ENCODE measurements at places on chromosomes 3 and 15.

- DNase-seq, result no peak
These were observed 5.8 kb downstream of the ICE2 start for GRCh38 chr15:60473135-60473534.

DNA sequence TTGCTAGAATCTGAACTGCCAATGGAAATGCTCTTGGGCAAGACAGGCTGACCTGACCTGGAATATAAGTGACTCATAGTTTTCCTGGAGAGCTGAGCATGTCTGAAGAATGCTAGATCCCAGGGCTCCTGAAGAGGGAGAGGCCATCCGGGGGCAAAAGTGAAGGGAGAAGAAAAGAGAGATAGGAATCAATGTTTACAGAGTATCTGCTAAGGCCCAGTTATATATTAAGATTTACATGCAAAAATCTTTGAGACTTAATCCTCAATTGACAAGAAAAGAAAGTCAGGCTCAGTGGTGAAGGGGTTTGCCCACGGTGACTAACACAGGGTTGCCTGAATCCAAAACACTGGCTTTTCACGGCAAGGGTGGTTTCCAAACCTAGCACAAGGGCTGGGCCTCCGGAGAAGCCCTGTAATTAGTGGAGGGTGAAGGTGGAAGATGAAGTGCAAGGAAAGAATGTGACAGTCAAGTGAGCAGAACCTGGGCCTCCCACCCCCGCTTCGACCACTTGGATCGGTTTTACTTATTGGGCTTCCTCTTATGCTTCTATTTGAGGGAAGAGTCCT is 91.7 kb upstream of the FGF12 start:
- DNase-seq, result no peak

DNA sequence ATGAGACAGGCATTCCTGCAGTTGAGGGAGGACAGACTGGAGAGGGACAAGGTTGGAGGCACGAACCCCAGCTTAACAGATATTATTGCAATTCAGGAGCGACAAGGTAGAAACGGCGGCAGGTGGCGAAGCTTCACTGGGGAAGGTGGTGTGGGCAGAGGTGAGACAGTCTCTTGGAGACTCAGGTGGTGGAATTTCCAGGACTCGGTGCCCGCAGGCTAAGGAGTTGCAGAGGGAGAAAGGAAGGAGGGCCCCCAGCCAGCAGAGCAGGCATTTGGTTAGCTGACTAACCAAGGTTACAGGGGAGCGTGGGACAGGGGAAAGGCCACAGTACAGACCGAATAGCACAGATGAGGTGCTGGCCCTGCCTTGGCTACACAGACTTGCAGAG is 3.0 kb downstream of the FAM174B start:
- no peak for DNase-seq

DNA sequence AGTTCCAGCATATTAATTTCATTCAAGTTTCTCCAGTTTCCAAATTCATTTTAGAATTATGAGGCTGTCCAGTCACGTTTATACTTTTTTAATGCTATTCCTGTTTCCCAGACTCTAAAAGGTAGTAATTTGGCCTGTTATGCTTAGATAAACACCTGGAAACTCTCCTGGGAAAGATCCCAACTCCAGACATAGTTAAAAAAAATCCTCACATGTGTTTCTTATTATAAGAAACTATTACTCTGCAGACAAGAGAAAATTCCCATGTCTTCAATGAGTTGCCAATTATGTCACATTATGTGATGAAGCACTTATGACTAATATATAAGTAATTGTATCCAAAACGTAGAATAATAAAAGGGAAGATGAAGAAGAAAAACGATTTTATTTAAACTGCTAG is 137.1 kb upstream of the TMC3 start:
- no peak for DNase-seq

- no peak for DNase-seq
These were observed 112.0 kb upstream of the HACD2 start for GRCh38 chr3:123696808-123697207.

DNA sequence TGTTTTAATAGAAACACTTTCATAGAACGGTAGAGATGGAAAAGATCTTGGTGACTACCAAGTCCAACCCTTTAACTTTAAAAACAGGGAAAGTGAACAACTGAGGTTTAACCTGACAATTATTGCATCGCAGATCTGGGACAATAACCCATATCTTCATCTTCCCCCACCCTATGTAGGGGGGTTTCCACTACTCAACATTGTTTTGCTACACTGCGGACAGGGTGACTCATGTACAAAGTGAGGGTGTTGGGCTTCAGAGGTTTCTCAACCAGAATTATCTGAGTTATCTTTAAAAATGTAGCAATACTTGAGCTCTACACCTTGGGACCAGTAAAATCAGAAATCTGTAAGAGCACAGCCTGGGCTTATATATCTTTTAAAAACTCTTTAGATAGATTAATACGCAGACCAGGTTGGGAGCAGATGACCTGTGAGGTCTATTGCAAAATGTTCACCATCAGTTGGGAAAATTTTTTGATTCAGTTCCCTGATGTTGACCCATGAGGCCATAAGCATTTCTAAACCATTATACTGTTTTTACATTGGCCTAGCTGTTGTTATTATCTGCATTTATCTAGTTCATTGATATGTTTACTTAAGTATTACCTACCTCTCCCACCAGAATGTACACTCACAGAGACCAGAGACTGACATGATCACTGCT is 103.6 kb upstream of the ICE2 start:
- DNase-seq, result no peak

GRCh38 chr3:33119891-33120290 is 6.1 kb downstream of the CRTAP start:
- DNase-seq, result no peak

GRCh38 chr15:58793862-58794261 is 22.8 kb downstream of the MINDY2 start:
- no peak for DNase-seq

GRCh38 chr15:69880571-69881301 is 217.0 kb downstream of the TLE3 start:
- DNase-seq, result no peak

DNA sequence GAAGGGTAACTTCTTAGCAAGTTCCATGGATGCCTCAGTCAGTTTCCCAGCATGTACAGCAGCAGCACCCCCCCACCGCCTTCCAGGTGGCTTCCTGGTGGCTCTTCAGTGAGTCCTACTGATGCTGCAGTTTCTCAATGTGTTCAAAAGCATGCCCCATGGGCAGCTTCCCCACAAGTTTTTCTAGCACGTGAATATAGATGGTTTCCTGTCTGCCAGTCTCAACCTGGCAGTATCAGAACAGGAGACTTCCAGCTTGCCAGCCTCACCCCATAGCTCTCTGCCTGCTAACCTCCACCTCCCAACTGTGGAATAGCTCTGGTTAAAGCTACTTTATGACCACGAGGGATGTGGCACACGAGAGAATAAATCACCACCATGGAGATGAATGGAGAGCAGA is 188.3 kb upstream of the SLCO3A1 start:
- no peak for DNase-seq

GRCh38 chr15:90099868-90100831 is 2.1 kb downstream of the IDH2 start:
- no peak for DNase-seq

DNA sequence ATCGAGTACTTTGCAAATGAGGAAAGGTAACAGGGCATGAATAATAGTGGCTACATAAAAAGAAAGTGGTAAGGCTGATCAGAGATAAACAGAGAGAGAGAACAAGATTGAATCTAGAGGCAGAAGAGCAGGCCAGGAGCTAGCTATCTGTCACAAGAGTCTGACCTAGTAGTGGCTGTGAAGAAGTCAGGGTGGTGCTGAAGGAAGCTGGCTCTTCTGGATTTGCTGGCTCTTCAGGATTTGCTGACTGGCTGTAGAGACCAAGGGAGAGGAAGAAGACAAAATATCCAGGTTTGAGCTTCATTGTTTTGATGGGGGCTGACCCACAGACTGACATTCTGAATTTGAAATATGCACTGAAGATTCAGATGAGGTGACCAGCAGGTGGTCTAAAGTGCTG is 142.3 kb downstream of the SSR3 start:
- no peak for DNase-seq

DNA sequence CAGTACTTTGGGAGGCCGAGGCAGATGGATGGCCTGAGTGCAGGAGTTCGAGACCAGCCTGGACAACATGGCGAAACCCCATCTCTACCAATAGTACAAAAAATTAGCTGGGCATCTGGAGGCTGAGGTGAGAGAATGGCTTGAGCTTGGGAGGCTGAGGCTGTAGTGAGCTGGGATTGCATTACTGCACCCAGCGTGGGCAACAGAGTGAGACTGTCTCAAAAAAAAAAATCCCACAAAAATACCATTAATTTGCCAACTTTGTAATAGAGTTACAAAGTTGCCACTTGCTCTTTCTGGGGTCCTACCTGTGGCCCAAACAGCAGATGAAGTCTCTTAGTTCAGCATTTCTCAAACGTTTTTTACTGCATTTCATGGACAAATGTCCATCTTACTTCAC is 6.0 kb upstream of the TFRC start:
- DNase-seq, result no peak

DNA sequence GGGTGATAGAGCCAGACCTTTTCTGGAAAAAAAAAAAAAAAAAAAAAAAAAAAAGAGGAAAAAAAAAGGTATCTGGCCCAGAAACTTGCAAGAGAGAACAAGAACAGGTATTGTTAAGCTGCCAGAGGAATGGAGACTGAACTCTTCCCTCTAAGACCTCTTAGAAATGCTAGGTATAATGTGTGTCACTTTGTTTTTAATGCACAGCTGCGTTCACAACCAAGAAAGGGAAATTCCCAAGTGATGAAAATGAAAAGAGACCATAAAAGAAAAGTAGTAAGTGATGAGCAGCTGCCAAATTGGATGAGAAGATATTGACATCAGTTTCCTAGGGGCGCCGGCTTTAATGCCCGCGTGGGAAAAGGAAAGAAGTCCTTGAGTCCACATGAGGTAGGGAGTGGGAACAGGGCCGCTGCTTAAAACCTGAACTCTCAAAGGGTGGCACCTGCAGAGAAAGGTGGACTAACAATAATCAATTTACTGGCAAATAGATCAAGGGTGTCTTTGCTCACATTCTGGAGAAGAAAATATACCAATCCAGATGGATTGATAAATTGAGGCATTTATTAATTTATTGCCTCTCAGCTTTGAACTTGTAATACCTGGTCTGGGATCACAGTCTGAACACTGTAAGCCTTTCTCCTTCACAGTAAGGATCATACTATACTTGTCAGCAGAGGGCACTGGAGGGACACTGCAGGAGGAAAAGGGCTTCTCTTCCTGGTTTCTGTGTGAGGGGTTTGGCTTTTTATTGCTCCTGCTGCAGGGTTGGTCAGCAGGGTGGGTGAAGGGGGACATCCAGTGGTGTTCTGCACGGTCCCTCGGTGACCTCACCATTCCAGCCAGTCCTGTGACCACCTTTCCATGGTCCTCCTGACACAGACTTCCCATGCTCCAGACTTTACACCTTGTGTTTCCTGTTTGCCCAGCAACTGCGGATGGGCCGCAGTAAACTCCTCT is 131.6 kb downstream of the AQP9 start:
- DNase-seq, result peak; percentile 19

- no peak for DNase-seq
These were observed 126.6 kb downstream of the IGF1R start for GRCh38 chr15:98774756-98775497.

GRCh38 chr15:82597815-82598214 is 49.3 kb downstream of the CPEB1 start:
- DNase-seq, result no peak

- DNase-seq, result no peak
These were observed 11.0 kb downstream of the TBL1XR1 start for GRCh38 chr3:177186306-177186705.

- no peak for DNase-seq
These were observed 815 bp downstream of the ULK4 start for GRCh38 chr3:41960826-41961750.

- no peak for DNase-seq
These were observed 3.2 kb downstream of the LRRFIP2 start for GRCh38 chr3:37171144-37171543.

DNA sequence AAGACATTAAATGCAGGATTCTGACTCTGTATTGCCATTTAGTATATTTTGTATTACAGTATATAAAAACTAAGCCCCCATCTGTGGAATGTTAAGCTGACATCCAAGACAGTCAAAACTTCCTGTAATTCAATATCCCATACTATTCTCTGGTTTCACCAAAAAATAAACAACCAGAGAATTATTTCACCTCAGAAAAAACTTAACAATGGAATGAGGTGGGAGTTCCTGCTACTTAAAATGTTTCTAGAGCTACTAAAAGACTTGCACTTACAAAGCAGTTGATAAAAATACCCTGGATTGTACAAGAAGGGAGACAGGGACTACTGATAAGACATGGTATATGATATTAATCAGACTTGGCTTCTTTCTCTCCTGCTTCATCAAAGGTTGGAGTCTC is 8.3 kb downstream of the ARL13B start:
- DNase-seq, result no peak

DNA sequence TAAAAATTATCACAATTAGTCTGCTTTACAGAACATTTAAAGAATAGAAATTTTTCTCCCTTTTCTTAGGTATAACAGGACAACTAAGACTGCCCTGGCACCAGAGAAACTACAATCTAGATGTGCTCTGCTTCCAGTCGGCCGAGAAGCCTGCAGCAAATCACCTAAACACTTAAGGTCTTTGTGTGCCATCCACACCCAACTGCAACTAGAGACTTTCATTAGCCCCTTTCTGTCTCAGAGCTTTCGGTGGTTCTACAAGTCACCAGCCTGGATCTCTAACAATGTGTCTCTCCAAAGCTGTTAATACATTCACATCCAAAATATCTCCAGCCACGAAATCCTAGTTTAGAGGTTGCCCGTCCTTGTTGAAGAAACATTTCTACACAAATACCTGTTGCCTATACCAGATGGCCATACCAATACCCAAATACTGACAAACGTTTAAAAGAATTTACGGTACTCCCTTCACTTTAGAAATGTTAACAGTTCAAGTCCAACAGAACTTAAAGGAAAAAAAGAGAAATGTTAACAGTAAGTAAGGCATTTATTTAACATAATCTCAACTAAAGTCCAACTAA is 6.7 kb downstream of the PRC1 start:
- no peak for DNase-seq

- DNase-seq, result peak; percentile 60
These were observed 56.0 kb downstream of the KBTBD12 start for GRCh38 chr3:127970966-127971592.

DNA sequence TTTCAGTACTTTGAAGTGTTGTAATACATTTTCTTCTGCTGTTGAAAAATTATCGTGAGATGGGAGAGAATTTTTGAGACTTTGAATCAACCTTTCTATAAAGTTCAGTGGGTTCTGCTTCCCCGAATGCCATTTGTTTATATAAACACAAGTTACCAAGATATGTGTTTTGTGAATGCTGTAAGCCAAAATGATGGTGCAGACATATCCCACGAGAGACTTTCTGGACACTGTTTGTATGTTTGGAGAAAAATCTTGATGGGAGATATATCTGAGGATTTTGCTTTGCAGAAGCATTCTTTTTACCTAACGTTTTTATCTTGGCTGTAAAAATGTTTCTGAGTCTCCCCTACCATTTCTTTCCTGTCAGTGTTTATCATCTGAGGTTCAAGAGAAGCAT is 526.6 kb upstream of the ZNF717 start:
- DNase-seq, result no peak

GRCh38 chr15:45203182-45203581 is 15.4 kb upstream of the SHF start:
- no peak for DNase-seq

Data from spinal cord (tissue), 10 donors.